ENCODE measurements at places on chromosomes 12 and 14.

DNA sequence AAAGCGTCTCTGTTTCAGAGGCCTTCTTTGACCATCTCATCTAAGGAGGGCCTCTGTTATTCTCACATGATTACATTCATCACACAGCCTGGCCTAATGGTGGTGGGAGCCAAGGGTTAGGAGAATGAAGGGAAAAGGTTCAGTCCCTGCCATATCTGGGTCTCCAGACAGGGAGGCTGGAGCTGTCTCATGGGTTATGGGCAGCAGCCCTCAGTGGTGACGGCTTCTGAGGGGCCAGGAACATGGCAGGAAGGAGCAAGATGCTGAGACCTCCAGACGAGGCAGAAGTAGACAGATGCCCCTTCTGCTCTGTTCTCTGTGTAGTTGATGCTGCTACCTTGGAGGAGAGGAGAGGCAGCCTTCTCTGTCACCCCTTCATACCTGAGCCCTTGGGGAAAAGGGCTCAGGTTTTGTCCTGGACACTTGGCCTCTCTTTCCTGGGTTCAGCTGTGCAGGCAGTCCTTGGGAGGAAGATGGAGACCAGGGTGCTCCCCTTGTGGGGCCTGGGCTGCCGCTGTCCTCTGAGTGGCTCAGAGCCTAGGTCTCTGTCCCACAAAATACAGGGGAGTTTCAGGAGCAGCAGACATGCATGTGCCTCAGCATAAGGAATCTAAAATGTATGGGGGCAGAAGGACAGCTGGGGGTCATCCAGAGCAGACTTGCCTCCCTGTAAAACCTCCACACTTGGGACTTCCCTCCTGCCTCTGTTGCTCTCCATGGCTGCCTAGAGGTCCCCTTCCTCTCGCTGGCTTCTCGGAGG, 3.6 kb downstream of the IFI27L2 start:
- no peak for DNase-seq

- DNase-seq = no peak
These were observed 146.8 kb upstream of the LRIG3 start for GRCh38 chr12:59067083-59067482.

- no peak for DNase-seq
These were observed 8.9 kb downstream of the ARL6IP4 start for GRCh38 chr12:122989225-122989839.

DNA sequence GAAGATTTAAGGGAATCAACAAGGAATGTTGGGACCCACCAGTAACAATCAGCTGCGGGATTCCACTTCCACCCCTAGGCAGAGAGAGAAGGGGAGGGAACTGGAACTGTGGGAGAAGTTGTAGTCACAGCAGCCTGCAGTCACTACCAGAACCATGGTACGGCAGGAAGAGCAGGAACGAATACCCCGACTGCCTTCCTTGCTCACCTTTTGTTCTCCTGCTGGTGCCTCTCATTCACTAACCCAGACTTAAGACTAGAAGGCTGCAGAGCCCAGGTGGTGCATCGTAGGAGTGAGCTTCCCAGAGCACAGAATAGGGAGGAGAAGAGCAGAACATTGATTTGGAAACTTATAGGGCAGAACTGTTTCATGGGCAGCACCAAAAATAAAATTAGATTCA, 154.2 kb downstream of the DYRK2 start:
- no peak for DNase-seq

- DNase-seq = no peak
These were observed 2.7 kb downstream of the CHST11 start for GRCh38 chr12:104459368-104459909.

DNA sequence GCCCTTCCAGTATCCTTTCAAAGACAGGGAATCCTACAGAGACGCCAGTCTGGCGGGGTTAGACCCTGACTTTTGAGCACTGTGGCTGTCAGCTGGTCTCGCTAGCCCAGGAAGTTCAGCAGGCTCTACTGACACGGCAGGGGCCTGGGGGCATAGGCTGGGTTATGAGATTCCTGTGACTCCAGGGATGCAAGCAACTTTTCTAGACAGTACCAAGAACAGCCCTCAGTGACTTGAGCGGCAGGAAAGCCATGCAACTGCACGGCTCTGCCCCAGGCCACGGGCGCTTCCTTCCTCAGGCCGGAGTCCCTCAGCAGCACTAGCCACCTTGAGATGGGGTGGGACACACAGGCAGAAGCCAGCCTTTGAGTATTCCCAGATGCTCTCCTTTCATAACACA, 5.1 kb upstream of the SIVA1 start:
- DNase-seq = no peak

DNA sequence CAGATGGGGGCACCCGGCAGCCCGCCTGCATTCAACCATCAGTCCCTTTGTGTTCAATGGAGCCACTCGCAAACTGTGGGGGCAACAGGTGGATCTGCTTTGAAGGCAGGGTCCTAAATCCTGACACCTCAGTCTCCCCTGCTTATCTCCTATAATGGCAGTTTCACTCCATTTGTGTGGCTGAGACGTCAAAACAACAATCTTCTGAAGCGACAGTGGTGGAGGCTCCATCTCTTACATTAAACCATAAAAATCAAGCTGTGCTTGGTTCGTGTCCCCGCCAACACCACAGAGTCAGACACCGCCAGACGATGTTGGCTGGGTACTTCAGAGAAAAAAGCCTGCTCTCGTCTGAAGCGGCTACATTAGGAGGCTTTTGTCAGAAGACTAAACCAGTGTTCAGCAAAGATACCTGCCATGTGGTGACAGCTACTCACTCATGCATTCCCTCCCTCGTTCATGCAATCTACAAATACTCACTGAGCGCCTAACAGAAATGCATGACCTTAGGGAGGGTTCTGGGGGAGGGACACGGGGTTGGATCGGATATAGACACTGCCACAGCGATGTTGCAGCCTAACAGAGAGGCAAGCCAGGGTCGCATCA, 253.9 kb downstream of the FOXN3 start:
- no peak for DNase-seq

DNA sequence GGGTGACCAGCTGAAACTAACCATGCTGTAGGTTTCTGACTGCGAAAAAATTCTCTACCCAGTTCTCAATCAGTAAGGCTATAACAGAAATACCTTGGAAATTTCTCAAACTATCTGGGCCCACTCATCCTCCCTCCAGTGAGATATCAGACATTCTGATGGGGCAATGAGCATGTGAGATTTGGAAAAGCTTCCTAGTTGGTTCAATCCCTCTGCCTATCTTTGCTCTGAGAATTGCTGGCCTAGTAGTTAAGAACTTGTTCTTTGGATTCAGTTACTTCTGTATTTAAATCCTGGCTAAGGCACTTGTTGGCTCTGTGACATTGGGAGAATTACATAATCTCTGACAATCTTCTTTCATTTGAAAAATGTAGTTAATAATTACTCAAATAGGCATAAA, 119.4 kb downstream of the SLC15A5 start:
- DNase-seq = no peak

GRCh38 chr12:48773686-48774085, 15.2 kb downstream of the ADCY6 start:
- DNase-seq = no peak

- peak; percentile 52 for DNase-seq
These were observed 1.5 kb downstream of the KDM2B start for GRCh38 chr12:121579190-121579791.

DNA sequence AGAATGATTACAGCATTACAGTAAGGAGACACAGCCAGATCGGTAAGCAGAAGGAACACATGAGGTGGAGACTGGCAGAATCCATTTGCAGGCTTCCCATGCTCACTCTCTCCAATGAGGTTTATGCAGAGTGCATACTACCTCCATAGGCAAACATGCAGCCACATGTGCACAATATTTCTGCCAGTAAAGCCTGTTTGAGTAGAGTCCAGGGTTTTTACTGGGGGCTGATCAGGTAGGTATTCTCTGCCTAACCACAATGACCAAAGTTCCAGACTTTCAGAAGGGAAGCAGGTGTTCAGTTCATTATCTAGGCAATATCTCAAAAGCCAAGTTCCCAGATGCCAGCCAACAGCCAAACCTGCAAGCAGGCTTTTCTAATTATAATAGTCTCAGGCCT, 31.1 kb downstream of the INTS13 start:
- DNase-seq = no peak

- no peak for DNase-seq
These were observed 11.1 kb downstream of the GALNT16 start for GRCh38 chr14:69270795-69271708.
